ENCODE measurements at places on chromosomes 12 and 14.
A peak's percentile ranks its signal among the peaks of the same experiment; 100 is the strongest.

- no peak for DNase-seq
Measured at GRCh38 chr12:65093606-65094005, 27.5 kb downstream of the WIF1 start.

DNA sequence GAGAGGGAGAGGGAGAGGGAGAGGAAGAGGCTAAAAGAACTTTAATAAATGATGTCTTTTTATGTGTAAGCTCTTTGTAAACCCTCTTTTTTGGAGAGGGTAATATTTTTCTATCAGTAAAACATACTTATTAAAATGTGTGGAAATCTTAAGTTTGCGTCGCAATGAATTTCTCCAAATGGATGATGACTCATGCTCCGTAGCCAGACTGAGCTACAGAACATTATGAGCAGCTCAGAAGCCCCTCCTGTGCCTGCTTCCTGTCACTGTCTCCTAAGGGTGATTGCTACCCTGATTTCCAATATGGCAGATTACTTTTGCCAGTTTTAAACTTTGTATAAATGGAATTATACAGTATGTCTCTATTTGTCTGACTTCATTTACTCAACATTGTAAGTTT, 13.0 kb upstream of the PYGL start:
- no peak for DNase-seq

GRCh38 chr12:100171248-100171647, 28.6 kb upstream of the BLTP3B start:
- no peak for DNase-seq

DNA sequence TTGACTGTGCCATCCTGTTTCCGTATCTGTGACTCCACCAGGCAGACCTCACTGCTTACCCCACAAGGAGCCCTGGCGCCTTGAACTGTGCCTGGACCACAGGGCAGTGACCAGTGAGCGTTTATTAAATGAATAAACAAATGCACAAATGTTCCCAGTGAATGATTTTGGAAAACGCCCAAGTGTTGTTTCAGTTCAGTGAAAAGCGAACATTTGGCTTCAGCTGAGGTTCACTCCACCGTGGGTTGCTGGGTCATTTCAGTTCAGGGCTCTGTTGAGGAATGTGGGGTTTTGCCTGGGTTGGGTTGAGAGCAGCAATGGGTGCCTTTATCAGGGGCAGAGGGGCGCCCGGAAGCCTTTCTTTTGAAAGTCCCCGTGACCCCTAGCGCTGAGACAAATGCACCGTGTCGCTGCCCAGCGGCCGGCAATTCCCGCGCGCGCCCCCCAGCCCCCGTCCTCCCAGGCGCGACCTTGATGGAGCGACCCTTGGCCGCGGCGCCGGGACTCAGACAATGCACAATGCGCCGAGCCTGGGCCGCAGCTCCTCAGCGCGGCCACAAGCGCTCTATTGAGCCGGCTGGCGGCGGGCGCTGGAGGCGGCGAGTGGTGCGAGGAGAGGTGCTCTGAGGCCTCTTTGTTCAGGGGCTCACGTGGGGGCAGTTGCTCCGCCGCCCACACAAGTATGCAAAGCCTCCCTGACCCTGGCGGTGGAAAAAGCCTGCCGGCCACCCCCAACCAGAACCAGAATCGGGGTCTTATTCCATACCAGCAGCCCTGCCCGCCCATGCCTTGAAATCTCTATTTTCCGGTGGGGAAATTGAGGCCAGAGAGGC, 40.5 kb upstream of the CLMN start:
- DNase-seq, result no peak

- no peak for DNase-seq
Measured at GRCh38 chr12:102551186-102551585, 70.8 kb upstream of the IGF1 start.

GRCh38 chr14:59377491-59377890, 87.7 kb downstream of the GPR135 start:
- no peak for DNase-seq

- DNase-seq, result no peak
Measured at GRCh38 chr12:47935184-47935583, 28.2 kb upstream of the TMEM106C start.

DNA sequence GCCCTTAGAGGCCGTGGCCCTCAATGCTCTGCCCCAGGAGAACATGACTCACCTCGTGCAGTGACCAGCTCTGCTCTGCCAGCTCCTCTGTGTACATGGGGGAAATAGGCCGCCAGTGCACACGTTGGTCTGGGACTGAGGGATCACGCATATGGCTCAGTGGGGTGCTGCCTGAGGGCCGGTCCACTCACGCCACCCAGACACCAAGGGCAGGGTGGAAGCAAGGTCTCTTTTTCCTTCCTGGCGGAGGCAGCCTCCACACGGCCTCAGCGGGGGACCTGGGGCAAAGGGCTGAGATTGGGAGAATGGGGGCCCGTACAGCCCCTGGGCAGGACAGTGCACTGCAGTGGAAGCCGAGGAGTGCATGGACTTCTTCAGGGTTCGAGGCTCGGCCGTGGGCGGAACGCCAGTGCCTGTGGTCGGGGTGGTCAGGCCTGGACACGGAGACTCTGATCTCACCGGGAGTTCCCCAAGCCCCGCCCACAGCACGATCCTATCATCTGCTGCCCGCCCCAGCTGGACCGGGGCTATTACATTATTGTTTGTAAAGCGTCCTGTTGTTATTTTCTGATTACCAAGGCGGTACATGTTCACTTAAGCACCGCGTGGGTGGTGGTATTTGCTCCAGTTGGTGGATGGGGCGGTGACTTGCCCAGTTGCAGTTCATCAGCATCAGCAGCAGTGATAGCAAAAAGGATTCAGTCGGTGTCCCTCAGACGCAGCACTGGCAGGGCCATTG, 38.8 kb upstream of the TDRD9 start:
- no peak for DNase-seq

DNA sequence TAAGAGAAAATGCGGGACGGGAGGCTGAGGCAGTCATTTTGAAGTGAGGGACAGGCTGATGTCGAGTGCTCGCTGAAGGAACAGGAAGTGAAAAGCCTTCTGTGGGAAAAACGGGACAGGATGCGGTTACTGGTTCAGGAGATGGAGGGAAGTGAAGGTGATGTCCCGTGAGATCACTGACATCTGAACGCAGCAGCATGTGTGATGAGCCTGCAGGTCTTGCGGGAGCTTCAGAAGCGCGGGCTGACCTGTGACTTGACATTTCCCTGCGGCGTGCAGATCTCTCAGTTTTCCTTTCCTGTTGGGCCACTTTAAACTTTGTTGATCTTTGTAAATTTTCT, 77.8 kb downstream of the DDX51 start:
- peak; percentile 45 for DNase-seq

- DNase-seq, result no peak
Measured at GRCh38 chr14:43855556-43855955, 651.5 kb downstream of the FSCB start.

- no peak for DNase-seq
Measured at GRCh38 chr14:99072433-99072832, 199.6 kb downstream of the BCL11B start.

DNA sequence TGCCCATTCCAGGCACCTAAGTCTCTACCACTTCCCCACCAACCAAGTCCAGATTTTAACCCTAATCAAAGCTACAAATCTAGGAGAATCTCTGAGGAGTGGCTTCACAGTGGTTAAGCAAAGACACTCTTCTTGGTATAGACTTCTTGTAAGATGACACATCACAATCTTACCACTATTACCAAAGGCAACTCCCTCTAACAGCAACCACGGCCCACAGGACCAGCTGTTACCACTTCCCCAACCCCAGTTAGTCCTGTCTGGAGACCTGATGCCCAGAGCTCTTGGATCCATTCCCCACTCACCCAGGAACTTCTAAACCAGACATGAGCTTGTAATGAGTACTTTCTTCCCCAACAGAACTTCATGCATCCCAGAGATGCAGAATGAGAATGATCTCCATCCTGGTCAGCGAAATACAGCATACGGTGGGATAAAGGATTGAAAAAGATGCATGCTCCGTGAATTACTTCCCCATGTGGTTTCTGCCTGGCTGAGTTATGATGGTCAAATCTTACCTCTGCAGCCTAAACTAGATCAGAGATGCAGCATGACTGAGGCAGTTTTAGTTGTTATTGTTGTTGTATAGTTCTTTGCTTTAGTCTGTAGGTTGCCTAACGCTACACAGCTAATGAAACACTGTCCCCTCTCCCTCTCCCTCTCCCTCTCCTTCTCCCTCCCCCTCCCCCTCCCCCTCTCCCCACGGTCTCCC, 87.7 kb upstream of the FOXN3 start:
- peak; percentile 17 for DNase-seq

DNA sequence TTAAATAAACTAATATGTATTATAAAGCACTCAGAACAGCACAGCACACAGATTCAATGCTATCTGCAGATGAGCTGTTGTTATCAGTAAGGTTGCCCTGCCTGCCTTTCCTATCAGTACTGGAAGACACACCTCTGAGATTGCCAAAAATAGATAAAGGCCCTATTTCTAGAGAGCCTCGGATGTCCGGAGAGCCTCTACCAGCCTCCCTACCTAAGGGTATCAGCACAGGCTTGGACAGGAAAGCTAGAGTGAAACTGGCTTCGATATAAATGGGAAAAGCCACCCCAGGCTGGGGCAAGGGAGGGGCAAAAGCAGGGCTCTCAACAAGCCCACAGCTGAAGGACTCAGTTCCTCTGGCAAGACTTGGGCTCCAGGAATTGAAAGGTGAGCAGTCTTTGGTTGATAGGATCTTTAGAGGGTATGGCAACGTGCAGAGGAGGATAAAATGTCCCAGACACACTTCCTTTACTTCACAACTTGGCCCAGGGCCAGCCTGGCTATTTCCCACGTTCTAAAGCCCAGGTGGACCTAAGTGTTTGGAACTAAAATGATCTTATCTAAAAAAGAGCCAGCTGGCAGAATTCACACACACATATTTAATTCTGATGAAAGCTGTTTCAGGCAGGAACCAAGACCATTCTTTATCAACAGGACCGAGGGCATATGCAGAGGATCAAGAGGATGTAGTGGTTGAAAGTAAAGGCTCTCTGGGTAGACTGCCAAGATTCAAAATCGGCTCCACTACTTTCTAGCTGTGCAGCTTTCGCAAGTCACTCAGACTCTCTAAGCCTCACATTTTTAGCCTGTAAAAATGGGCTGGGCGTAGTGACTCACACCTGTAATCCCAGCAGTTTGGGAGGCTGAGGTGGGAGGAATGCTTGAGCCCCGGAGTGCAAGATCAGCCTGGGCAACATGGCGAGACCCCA, 37.8 kb upstream of the ITPR2 start:
- no peak for DNase-seq

DNA sequence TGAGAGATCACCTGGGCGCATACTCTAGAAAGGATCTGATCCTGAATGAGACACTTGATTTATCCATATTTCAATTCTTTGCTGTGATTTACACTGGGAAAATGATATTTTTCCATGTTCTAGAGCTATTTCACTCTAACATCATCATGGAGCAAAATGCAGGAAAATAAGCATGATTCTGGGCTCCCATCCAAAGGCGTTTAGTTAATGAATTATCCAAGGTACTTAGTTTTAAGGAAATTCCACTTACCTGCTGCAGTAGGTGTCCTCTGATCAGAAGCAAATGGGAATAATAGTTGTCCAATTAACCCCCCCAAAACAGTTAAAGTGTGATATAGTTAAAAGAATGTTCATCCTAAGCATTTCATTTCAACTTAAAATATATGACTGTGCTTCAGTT, 204.5 kb upstream of the PRKD1 start:
- DNase-seq, result no peak

DNA sequence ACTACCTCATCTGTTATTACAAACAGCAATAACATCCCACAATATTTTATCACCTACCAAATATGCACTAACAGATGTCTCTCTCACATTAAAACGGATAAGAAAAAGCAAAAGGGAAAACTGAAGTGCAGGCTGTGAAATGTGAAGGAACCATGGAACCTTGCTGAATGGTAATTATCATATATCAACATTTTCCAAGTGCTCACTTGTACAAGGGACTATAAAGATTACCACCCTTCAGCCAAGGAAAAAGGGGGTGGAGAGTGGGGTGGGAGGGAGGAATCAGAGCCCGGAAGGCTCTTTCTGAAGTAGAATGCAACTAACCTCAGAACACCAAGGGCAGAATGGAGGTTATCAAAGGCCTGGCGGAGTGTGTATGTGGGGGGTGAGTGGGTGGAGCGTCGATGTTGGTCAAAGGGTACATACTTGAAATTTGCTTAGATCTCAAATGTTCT, 1.2 kb downstream of the SNX6 start:
- DNase-seq, result peak; percentile 26

DNA sequence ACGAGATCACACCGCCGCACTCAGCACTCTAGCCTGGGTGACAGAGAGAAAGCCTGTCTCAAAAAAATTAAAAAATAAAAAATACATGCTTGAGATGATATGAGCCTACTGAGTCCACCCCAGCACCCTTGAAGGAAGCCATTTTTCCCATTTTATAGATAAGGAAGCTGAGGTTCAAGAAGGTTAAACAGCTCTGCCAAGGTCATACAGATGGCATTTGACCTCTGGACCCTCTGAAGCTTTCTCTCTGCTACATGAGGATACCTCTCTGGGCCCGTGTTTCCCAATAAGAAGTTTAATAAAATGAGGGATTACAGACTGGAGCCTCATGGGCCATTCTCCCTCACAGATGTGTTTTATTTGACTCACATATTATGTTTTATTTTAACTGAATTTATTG, 53.9 kb upstream of the PNMA1 start:
- DNase-seq, result no peak

GRCh38 chr12:123836292-123836691, 74.2 kb downstream of the DNAH10 start:
- DNase-seq, result no peak

DNA sequence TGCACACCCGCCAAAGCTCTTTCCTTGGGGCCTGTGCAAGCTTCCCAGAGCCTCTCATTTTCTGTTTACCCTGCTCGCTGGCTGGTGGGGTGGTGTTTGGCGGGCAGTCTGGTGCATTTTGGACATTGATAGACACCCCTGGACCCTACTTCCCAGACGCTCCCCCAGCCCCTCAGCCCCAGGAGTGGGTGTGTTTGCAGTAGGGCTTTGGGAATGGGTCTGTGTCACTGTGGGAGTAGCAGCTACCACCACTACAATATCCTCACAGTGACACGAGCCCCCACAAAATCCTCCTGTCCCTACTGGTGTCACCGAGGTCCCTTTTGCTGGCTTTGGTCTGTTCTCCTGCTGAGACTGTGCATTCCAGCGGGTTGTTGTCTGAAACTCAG, 371.3 kb downstream of the TMEM121 start:
- DNase-seq, result no peak

DNA sequence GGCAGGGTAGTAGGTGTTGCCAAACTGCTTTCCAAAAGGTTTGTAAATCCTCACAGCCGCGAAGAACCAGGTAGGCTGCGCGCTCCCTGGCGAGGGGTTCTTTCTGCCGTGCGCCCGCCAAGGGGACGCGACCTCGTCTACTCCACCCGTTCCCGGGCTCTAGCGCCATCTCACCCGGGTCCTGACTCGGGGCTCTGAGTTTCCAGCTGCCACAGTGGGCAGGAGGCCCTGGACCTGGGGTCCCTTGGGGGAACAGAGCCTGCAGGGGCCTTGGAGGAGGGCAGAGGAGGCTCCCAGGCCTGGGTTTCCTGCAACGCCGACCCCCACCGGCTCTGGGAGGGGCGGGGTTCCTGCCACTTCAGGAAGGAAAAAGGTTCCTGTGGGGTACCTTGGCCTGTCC, 706 bp downstream of the ANHX start:
- DNase-seq, result no peak

- DNase-seq, result peak; percentile 24
Measured at GRCh38 chr12:110005319-110005973, 6.2 kb downstream of the ANKRD13A start.

GRCh38 chr14:74723134-74723533, 10.2 kb downstream of the FCF1 start:
- DNase-seq, result no peak

- no peak for DNase-seq
Measured at GRCh38 chr12:42924482-42924881, 334.9 kb upstream of the PRICKLE1 start.
